ENCODE measurements at places on chromosomes 4 and X. TPM values are rescaled to one million over a fixed set of nuclear protein-coding genes. Genes with fewer than 3 reads are reported as not detected.

Gene TCEAL1
- 11.8 TPM for total RNA-seq

Gene TLR2
- total RNA-seq, result 7.8 TPM

DNA sequence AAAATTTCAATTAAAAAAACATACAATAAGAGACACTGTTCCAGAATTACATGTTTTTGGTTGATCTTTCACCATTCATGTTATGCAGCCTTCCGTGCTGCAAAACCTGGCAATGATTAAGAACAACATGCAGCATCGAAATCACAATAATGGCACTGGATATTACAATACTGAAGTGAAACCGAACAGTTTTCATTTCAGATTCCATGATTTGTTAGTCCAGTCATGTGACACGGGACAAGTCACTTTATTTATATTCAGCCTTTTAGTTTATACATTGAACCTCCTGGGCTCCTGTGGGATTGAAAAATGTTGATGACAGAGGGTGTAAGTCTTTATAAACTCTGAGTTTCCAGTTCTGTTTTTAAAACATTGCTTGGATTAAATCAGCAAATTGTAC lies 142.5 kb upstream of the TTC29 start:
- H3K4me3 ChIP-seq, result no peak overlapping the region
- DNase-seq, result no peak
- H3K36me3 ChIP-seq, result no peaks in the 10 kb centered on the region
- H3K4me1 ChIP-seq, result peaks cover 4% of the 10 kb centered on the region
- H3K27ac ChIP-seq, result no peak overlapping the region

DNA sequence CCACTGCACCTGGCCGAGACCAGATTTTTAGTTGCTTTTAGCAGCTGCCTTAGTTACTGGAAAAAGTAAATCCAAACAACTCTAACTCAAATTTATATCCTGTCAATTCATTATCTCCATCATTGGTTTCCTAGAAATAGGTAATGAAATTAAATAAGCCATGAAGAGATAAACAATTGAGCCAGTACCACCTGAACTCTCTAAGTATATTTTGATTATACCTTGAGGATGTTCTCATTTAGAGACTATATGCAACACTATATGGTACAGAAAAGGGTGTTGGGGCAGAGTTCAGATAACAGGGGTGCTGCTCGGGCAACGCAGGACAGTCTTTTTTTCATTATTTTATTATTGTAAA lies 35.0 kb downstream of the SAT1 start:
- peaks cover 11% of the 10 kb centered on the region for H3K4me1 ChIP-seq
- no peak overlapping the region for H3K27ac ChIP-seq
- H3K36me3 ChIP-seq, result no peaks in the 10 kb centered on the region
- DNase-seq, result no peak
- H3K4me3 ChIP-seq, result no peak overlapping the region
- H3K27me3 ChIP-seq, result no peaks in the 10 kb centered on the region

DNA sequence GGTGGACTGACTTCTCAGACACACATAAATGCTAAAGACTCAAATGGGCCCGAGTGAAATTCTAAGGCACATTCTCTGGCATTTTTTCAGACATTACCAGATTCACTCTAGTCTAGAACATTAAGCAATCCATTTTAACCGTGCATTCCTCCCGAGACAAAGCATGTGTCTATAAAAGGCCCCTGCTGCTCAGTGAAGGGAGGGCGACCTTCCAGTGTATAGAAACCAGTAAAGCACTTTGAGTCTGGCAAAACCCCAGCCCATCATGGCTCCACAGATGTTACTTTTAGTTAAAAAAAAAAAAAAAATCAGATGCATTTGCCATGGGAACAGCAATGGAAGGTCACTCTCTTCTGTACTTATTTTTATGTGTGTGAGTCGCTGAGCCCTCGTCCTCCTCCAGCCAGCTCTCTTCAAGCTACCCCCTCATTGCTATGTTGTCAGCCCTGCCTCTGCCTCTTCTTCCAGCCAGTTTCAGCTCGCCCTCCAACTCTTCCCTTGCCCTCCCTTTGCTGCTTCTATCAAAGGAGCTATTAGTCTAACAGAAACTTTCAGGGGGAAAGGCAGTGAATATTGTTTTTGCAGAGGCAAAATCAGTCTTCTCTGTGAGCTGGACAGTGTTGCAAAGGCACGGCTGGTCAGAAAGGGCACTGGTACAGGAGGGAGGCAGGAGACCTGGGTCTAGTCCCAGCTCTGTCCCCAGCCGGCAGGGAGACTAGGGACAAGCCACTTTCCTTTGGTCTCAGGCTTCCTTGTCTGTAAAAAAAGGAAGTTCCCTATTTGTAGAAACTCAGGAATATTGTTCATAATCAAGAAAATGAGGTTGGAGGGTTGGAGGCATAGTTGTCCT lies 644.2 kb downstream of the ZNF674 start:
- DNase-seq, result no peak
- no peaks in the 10 kb centered on the region for H3K4me1 ChIP-seq
- H3K36me3 ChIP-seq, result no peaks in the 10 kb centered on the region
- no peaks in the 10 kb centered on the region for H3K27me3 ChIP-seq
- H3K27ac ChIP-seq, result no peak overlapping the region

DNA sequence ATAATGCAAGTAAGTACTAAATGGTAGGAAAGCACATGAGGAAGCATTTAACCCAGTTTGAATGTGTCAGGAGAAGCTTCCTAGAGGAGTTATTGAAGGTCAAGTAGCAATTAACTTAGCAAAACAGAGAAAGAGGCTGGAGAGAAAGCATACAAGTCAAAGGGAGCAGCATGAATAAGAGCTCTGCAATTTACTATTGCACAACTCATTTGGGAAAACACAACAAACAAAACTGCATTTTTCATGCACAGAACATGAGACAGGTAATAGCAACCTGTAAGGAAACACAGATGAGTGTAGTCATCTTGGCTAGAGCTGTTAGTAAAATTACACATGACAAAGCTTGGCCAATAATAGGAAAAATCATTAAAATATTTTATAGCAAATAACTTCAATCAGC lies 538.1 kb downstream of the PPP4R3C start:
- DNase-seq, result no peak
- no peaks in the 10 kb centered on the region for H3K27me3 ChIP-seq
- no peak overlapping the region for H3K27ac ChIP-seq

DNA sequence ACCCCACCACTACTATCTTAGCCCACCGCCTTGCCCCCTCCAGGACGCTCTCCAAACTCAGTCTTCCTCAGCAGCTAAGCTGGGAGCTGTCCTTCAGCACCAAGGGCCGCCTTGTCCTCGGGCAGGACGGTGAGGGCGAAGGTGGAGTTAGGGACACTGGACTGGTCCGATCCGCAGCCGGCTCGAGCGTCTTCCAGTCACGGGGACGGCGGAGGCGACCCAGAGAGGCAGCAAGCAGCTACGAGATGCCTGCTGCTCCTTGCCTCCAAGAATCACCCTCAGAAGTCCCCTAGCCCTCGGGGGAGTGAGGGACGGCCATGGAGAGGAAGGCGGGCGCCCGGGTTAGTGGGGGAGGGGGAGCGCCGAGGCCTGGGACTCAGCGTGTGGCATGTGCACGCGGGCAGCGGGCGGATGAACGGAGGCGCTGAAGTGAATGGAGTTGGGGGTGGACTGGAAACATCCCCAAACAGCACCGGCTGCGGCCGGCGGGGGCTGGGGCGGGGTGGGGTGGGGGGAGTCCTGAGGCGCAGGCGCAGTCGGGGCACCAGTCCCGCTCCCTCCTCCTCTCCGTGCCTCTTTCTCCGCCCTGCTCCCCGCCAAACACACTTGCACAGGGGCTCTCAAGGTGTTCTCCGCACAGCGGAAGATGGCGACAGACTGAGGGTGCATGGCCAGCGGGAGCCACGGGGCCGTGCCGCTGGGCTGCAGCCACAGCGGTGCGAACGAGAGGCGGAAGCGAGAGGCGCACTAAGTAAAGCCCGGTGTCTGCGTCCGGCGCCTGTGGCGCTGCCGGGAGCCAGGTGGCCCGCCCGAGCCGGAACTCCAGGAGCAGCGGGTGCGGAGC lies at the start of gene NALF2:
Gene NALF2, plus strand, starts transcription at position 545 of the 844 bp plus-strand sequence. CDS start 957 bp downstream, outside the sequence.
- DNase-seq, result peak; percentile 80
- no peaks in the 10 kb centered on the region for H3K27me3 ChIP-seq
- H3K27ac ChIP-seq, result no peak within 1 kb of the TSS

DNA sequence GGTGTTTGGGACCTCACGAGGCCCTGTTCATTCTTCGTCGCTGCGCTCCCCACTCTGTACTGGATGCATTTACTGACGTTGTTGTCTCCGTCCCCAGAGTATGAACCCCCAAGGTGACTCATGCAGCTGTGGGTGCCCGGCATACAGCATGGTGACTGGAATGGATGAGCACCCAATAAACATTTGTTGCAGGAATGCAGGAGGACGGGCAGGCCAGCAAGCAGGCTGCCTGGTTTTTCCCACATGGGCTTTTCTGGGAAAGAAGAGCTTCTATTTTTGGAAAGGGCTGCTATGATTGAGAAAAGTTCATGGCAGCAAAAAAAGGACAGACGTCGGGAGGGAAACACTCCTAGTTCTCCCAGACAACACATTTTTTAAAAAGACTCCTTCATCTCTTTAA lies 893 bp upstream of the SOD3 start:
- H3K4me3 ChIP-seq, result no peak overlapping the region
- H3K36me3 ChIP-seq, result no peaks in the 10 kb centered on the region
- no peak overlapping the region for H3K27ac ChIP-seq
- peaks cover 18% of the 10 kb centered on the region for H3K4me1 ChIP-seq

- H3K4me1 ChIP-seq, result peaks cover 70% of the 10 kb centered on the region
- H3K27ac ChIP-seq, result peak overlapping the region; percentile 88
- DNase-seq, result no peak
- no peaks in the 10 kb centered on the region for H3K36me3 ChIP-seq
Measured at GRCh38 chr4:140135529-140136088, 18.4 kb downstream of the MAML3 start.

GRCh38 chr4:84279678-84280077 lies 219.4 kb downstream of the NKX6-1 start:
- DNase-seq, result no peak
- no peak overlapping the region for H3K4me3 ChIP-seq
- no peaks in the 10 kb centered on the region for H3K36me3 ChIP-seq

GRCh38 chr4:114986133-114986532 lies 127.3 kb downstream of the NDST4 start:
- H3K4me1 ChIP-seq, result no peaks in the 10 kb centered on the region
- H3K4me3 ChIP-seq, result no peak overlapping the region
- no peaks in the 10 kb centered on the region for H3K36me3 ChIP-seq
- H3K27me3 ChIP-seq, result no peaks in the 10 kb centered on the region

Measured in Caco-2 (cell line).